ENCODE measurements at places on chromosomes 13 and 19.

GRCh38 chr13:24822640-24823039 is 58.7 kb downstream of the RNF17 start:
- DNase-seq, result no peak

DNA sequence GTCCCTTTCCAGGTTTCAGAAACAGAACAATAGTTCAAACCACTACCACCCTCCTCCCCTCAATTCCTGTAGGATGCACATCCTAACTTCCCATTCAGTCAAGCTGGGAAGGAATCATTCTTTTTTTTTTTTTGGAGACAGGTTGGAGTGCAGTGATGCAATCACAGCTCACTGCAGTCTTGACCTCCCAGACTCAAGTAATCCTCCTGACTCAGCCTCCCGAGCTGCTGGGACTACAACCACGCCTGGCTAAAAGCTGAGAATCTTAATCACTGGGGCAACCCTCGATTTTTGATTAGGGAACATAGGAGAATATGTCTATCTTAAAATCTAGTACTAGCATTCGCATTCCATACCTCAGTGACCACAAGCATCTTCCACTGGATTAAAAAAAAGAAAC is 146.2 kb downstream of the ABCC4 start:
- no peak for DNase-seq

GRCh38 chr13:73984201-73984600 is 150.0 kb downstream of the KLF12 start:
- no peak for DNase-seq

DNA sequence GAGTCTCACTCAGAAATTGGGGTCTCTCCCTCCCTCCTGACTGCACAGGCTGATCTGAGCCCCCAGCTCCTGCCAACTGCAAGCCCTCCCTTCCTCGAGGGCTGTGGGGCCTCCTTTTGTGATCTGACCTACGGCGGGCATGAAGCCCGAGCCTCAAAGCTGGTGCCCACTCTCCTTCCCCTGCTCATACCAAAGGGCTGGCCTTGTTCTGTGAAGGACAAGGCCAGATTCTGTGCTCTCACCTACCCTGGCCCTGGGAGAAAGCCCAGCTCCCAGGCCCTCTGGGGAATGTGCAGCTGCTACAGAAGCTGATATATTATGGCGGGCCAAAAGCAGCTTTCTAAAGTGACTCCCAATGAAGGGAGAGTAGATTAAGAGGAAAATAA is 9.0 kb upstream of the ECH1 start:
- no peak for DNase-seq

- DNase-seq, result no peak
These were observed 1.2 kb downstream of the AKT1S1 start for GRCh38 chr19:49875857-49876421.

Measured in SW 1271 (cell line).